Esophagus mucosa (tissue), 1 donor: ENCODE measurements at places on chromosomes 13 and 19. TPM values are rescaled to one million over a fixed set of nuclear protein-coding genes. Genes with fewer than 3 reads are reported as not detected.

GRCh38 chr13:96492766-96493165 is 402.9 kb downstream of the HS6ST3 start:
- no peak for ATAC-seq

GRCh38 chr19:38172001-38172400 is 52.0 kb downstream of the DPF1 start:
- ATAC-seq = no peak

DNA sequence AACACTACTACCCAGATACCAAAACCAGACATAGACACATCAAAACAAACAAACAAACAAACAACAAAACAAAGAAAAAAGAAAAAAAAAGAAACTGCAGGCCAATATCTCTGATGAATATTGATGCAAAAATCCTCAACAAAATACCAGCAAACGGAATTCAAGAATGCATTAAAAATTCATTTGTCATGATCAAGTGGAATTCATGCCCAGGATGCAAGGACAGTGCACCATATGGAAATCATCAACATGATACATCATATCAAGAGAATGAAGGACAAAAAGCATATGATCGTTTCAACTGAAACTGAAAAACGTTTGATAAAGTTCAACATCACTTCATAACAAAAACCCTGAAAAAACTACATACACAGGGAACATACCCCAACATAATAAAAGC is 48.9 kb upstream of the CEACAM21 start:
- no peak for ATAC-seq

DNA sequence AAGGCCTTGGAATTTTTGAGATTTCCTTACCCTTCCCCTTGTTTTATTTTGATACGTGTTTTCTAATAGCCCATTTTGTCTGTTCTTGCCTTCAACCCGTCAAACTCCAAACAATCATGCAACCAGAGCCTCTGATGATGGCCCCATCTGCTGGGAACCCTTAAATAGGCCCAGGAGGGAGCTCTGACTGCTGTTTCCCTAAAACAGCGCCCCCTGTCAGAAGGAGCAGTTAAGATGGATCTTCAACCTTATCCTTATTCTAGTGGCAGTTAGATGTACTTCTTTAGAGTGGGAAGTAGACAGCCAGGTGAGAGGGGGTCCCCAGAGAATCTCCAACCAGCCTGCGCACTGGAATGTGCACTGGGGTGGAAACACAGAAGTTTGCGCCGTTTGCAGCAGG is 1031.0 kb upstream of the PCDH9 start:
- ATAC-seq = no peak

GRCh38 chr13:27796544-27797227 is 4.4 kb downstream of the GSX1 start:
- no peak for ATAC-seq

DNA sequence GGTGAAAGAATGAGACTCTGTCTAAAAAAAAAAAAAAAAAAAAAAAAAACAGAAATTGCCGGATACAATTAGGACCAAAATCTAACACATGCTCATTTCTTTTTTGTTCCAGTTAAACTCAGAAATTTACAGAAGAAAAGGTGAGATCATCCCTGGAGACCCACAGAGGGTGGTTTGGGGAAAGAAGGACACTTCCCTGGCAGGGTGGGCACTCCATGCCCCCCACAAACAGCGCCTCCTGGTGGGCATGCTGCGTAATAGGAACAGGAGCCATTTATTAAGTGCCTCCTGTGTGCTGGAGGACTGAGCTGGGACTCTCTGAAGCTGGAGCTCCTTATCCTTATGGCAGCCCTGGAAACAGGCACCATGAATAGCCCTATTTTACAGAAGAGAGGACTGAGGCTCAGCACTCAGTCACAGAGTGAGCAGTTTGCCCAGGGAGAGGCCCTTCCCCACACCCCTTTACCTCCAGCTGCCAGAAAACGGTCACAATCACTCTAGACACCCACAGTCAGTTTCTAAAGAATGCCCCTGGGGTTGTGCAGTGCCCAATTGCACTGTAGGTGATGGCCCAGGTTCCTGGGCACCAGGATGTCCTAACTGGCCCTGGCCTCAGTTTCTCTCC is 10.1 kb downstream of the C19orf38 start:
- ATAC-seq = no peak

GRCh38 chr13:101398920-101399319 is 17.4 kb downstream of the NALCN start:
- no peak for ATAC-seq

- ATAC-seq = no peak
Measured at GRCh38 chr13:26719356-26719945, 41.1 kb downstream of the GPR12 start.

- ATAC-seq = no peak
Measured at GRCh38 chr13:93108111-93108601, 118.5 kb upstream of the GPC6 start.

GRCh38 chr13:48010698-48011097 is 9.6 kb upstream of the SUCLA2 start:
- no peak for ATAC-seq

GRCh38 chr19:46821512-46822409 is 28.9 kb downstream of the AP2S1 start:
- peak; percentile 55 for ATAC-seq

DNA sequence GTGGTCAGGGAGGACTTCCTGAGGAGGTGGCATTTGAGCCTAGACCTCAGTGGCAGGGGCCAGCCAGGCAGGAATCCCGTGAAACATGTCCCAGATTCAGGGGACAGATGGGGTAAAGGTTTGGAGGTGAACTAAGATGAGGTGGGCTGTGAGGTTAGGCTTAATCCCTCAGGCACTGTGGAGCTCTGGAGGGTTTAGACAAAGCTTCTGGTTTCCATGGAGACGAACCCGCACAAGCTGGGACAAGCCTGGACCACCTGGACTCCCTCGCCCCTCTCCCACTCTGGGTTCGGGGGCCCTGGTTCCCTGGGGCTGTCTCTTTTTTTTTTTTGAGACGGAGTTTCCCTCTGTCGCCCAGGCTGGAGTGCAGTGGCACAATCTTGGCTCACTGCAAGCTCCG is 15.7 kb downstream of the TJP3 start:
- no peak for ATAC-seq

DNA sequence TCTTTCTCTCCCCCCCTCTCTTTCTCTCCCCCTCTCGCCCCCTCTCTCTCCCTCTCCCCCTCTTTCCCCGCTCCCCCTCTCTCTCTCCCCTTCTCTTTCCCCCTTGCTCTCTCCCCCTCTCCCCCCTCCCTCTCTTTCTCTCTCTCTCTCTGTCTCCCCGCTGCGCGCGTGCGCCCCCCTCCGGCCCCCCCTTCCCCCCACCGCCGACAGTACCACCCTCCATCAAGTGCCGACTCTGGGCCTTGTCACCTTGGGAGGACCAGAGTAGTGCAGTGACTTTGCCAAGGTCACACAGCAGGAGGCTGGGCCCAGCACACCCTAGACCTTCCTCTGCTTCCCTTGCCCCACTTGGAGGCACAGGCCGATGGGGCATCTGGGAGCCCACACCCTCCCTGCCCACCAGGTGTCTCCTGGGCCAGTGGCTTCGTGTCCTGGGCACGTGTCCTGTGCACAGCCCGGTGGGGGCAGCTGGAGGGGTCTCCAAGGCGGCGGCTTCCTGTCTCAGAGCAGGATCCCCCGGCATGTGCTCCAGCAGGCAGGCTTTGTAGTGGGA is 121.6 kb downstream of the KDM4B start:
- ATAC-seq = no peak

DNA sequence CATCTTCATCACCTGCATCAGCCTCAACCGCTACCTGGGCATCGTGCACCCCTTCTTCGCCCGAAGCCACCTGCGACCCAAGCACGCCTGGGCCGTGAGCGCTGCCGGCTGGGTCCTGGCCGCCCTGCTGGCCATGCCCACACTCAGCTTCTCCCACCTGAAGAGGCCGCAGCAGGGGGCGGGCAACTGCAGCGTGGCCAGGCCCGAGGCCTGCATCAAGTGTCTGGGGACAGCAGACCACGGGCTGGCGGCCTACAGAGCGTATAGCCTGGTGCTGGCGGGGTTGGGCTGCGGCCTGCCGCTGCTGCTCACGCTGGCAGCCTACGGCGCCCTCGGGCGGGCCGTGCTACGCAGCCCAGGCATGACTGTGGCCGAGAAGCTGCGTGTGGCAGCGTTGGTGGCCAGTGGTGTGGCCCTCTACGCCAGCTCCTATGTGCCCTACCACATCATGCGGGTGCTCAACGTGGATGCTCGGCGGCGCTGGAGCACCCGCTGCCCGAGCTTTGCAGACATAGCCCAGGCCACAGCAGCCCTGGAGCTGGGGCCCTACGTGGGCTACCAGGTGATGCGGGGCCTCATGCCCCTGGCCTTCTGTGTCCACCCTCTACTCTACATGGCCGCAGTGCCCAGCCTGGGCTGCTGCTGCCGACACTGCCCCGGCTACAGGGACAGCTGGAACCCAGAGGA is 2.6 kb downstream of the P2RY11 start:
- ATAC-seq = peak; percentile 41

GRCh38 chr19:12698138-12698537 is 1.7 kb upstream of the FBXW9 start:
- no peak for ATAC-seq

DNA sequence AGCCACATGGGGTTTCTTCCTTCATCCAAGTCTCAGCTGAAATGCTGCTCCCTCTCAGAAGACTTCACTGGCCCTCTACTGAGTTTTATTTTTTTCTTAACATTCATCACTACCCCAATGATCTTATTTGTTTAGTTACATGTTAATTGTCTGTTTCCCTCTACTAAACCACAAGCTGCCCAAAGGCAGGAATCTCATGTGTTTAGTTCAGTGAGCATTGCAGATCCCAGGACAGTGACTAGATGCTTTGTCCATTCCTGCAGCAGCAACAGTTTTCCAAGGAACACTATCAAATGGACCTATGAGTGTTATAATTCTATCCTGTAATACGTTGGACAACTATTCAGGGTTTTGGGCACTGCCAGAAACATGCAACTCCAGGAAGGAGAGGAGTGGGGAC is 93.1 kb downstream of the RNASEH2B start:
- ATAC-seq = no peak

DNA sequence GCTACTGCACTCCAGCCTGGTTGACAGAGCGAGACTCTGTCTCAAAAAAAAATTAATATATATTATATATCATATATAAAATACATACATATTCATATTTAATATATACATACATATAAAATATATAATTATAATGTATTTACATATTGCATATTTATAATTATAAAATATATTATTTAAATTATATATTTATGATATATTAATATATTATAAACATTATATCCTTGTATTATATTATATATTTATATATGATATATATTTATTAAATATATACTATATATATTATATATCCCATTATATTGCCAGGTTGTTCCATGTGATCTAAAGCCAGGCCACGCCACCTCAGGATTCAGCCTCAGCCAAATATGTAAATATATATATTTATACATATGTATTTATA is 9.7 kb downstream of the BRME1 start:
- no peak for ATAC-seq

GRCh38 chr19:30222992-30223865 is 149.0 kb upstream of the ZNF536 start:
- no peak for ATAC-seq

- ATAC-seq = no peak
Measured at GRCh38 chr13:37094840-37095239, 10.6 kb downstream of the CSNK1A1L start.

GRCh38 chr13:112984501-112984900 is 15.5 kb downstream of the MCF2L start:
- no peak for ATAC-seq

- ATAC-seq = peak; percentile 1
Measured at GRCh38 chr19:13861392-13861713, 15.6 kb upstream of the NANOS3 start.

GRCh38 chr13:40149611-40150274 is 494.3 kb downstream of the COG6 start:
- ATAC-seq = peak; percentile 53

- ATAC-seq = no peak
Measured at GRCh38 chr13:73189776-73190175, 131.0 kb downstream of the KLF5 start.

Gene MYO1F
- total RNA-seq = 3.8 TPM

Gene PEPD
- total RNA-seq = 52.4 TPM

Gene MBD3L4
- not detected for total RNA-seq

Gene STAP2
- total RNA-seq = 97.3 TPM

Gene ZNF574
- 9.7 TPM for total RNA-seq

Gene HSD17B14
- 0.40 TPM for total RNA-seq

Gene PCSK4
- 1.2 TPM for total RNA-seq

Gene SARS2
- 24.1 TPM for total RNA-seq

Gene RTBDN
- total RNA-seq = not detected

Gene ZNF227
- 6.1 TPM for total RNA-seq

Gene IGFL3
- not detected for total RNA-seq
